ENCODE measurements at places on chromosomes 12 and 14.

DNA sequence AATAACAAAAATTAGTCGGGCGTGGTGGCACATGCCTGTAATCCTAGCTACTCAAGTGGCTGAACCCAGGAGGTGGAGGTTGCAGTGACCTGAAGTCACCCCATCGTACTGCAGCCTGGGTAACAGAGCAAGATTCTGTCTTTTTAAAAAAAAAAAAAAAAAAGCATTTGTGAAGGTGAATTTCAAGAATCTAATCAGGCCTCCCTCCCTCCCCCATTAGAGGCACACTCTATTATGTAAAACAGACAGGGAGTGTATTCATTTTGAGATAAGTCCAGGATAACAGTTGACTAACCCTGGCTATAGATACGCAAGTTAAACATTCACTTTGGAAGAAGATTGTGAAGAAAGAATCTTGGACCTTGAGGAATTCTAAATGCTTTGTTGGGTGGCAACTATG lies 2.9 kb downstream of the RESF1 start:
- DNase-seq: no peak

- DNase-seq: no peak
Observed at GRCh38 chr12:69616025-69616424, 5.3 kb upstream of the LRRC10 start.

GRCh38 chr12:64912516-64913255 lies 88.2 kb downstream of the TBC1D30 start:
- no peak for DNase-seq

GRCh38 chr14:87869619-87870583 lies 123.1 kb downstream of the GALC start:
- DNase-seq: no peak

- DNase-seq: no peak
Observed at GRCh38 chr12:47394070-47394469, 311.8 kb downstream of the RPAP3 start.

GRCh38 chr14:90616313-90616712 lies 199.9 kb downstream of the TTC7B start:
- DNase-seq: no peak
